ENCODE measurements at places on chromosomes 2 and 18.

GRCh38 chr2:79083597-79084251 lies 4.1 kb downstream of the REG1B start:
- no peak for DNase-seq

DNA sequence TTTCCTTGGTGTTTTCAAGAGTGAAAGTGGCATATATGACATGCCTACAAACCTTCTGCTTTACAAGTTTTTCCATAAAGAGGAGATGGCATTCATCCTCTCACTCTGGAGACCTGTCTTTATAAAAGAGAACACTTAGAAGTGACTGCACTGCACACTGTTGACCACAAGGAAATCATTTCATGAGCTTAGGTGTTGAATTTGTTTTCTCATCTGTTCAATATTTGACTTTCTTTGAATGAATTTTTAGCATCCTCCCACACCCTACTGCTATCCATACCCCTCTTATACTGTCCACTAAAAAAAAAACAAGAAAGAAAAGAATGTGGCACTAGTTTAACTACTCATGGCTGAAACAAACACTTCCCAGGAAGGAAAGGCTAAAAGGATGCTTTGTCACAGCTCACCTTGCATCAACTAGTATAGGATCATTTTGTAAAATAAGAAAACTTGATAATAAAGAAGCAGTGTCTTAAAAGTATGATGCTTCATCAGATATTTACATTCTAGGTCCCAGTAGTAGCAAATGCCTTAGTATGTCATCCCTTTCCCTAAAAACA lies 83.0 kb downstream of the ACVR1 start:
- no peak for DNase-seq

GRCh38 chr2:172416447-172417058 lies 10.8 kb upstream of the ITGA6 start:
- DNase-seq: no peak

- peak; percentile 50 for DNase-seq
These were observed 184.3 kb downstream of the SH3BP4 start for GRCh38 chr2:235135990-235136561.

DNA sequence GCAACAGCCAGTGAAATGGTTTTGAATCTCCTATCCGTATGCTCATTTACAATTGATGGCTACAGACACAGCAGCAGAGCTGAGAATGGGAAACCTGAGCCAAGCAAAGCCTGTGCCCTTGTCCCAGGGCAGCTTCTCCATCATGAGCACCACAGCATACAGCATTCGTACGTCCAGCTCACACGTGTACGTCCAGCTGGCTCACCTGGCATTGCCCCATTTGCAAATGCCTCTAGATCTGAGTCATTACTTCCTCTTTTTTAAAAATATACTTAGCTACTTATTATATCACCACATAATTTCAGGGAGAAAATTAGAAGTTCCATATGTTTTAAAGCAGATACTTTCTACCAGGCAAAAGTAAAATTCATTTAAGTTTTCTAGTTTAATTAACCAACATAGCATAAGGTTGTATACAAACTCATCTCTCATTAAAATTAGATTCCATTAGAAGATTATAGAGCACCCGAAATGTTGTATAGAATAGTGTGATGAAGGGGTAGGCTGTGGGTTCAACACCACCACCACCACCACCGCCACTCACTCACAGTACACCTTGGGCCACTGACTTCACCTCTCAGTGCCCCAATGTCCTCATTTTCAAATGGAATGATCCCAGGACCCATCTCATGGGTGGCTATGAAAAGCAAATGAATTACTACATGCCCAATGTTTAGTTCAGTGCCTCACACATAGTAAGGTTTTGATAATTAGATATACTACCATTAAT lies 31.4 kb upstream of the TMEM177 start:
- DNase-seq: no peak

DNA sequence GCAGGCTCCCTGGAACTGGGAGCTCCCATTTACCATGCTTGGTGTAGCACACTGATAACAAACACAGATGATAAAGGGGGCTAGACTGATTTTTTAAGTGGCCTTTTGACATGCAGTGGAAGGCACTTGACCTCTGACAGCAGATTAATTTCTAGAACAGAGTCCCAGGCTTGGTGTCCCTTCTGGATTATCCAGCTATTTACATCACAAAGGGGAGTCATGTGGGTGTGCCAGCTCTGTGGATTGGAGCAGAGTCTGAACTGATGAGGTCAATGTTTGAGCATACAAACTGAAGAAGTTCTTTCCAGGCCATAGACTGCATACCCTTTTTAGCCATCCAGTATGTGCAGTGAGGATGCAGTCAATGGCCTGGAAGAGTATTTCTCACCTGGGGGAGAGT lies 31.5 kb upstream of the SIX2 start:
- DNase-seq: no peak

- peak; percentile 31 for DNase-seq
These were observed 88.5 kb downstream of the SH3RF3 start for GRCh38 chr2:109217362-109218086.

GRCh38 chr2:79702905-79703304 lies 190.1 kb downstream of the CTNNA2 start:
- no peak for DNase-seq

DNA sequence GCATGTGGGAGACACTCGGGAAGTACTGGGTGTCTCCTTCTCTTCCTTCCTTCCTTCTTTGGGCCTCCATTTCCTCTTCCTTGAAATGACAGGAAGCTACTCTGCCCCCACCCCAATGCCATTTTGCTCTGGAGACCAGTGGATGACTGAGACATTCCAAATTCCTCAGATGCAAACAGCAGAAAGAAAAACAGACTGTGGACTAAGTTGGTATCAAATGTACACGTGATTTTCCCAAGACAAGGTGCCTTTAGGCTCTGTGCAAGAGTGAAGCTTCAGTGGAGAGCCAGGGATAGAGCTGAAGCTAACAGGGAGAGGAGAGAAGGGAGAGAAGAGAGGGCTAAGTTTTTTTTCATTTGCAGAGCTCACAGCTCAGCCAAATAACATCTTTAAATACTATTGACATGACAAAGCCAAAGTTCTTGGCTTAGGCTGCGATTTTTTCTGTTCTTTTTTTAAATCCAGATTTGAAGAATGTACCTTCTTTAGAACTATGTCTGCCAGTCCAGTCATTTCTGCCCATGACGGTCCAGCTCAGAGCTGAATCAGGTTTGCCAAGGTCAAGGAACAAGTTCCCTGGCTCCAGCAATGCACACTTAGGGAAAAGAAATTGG lies 84.5 kb upstream of the LCLAT1 start:
- DNase-seq: no peak

GRCh38 chr2:194494401-194494800 lies 1162.6 kb upstream of the SLC39A10 start:
- no peak for DNase-seq

DNA sequence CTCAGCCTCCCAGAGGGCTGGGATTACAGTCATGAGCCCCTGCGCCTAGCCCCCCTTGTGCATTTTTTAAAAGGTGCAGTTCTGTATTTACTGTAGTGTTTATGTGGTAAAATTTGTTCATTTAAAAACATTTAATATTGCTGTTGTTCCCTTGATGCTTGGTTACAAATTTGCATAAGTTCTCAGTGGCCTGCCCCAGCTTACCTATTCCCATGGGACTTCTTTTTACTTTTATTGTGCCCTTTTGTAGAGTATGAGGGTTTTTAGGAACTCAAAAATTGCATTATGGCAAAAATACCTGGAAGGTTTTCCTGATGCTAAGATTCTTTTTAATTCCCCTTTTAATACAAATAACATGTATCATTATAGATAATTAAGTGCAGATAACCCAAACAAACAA lies 63.0 kb downstream of the DGKD start:
- DNase-seq: no peak

DNA sequence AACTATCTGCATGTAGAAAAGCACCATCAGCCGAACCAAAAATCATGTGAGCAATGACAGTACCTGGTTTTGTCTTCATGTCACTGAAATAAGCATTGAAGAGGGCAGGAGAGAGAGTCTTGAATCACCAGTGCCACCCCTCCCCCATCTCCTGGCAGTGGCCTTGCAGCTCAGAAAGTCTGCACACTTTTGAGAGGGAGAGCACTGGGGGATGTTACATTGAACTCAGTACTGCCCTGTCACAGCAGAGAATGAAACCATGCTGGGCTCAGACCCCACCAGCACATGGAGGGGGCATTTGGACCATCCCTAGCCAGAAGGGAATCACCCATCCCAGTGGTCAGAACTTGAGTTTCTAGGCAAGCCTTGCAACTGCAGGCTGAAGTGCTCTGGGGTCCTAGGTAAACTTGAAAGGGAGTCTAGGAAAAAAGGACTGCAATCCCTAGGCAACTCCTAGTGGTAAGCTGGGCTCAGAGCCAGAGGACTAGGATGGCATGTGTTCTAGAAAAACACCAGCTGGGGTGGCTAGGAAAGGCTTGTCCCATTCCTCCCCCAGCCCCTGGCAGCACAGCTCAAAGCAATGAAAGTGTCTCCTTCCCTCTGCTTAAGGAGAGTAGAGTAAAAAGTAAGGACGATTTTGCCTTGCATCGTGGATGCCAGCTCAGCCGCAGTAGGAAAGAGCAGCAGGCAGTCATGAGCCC lies 259.9 kb upstream of the MYT1L start:
- no peak for DNase-seq

DNA sequence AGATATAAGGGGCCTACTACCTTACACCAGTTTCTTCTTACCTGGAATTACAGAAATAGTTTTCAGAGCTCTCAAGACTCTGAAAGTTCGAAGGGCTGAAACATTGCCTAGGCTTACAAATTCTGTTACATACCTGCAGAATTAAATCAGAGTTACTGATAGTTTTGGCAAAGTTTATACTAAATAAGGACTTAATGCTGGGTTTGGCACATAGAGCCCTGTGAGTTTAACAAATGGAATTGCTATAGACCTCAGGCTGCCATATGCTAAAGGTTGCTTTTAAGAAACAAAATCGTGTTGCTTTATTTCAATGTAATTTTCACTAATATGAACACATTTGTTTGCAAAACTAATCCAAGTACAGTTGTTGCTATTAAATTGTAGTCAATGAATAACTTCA lies 40.1 kb downstream of the SCN3A start:
- DNase-seq: no peak

GRCh38 chr2:10009271-10009810 lies 34.0 kb upstream of the KLF11 start:
- DNase-seq: no peak

- DNase-seq: no peak
These were observed 506.1 kb downstream of the PARD3B start for GRCh38 chr2:205051417-205051816.

GRCh38 chr2:165450156-165450555 lies 19.3 kb upstream of the CSRNP3 start:
- no peak for DNase-seq

- DNase-seq: peak; percentile 39
These were observed 1.6 kb upstream of the DNER start for GRCh38 chr2:229715895-229716507.

- DNase-seq: peak; percentile 24
These were observed 221.6 kb downstream of the NR4A2 start for GRCh38 chr2:156110890-156111289.

GRCh38 chr2:69119104-69119894 lies 106.3 kb downstream of the ANTXR1 start:
- no peak for DNase-seq

GRCh38 chr2:235129850-235130249 lies 178.0 kb downstream of the SH3BP4 start:
- DNase-seq: no peak

DNA sequence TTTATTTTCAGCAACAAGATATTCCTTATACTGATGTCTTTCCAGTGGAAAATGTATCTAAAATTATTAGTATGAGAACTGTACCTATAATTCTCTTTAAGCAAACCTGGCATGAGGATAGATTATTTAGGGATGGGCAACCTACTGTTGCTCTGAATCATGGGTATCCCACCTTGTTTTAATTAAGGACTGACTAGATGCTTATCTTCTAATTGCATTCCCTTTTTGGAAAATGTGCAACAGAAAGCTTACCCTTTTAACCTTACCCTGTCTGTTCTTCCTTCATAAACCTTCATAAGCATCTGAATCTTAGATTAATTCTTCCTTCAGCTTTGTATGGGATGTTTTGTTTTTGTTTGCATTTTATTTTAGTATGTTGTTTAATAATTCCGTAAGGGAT lies 110.3 kb downstream of the TAF4B start:
- no peak for DNase-seq

GRCh38 chr18:47929681-47930198 lies 719 bp downstream of the SMAD2 start:
- DNase-seq: no peak

DNA sequence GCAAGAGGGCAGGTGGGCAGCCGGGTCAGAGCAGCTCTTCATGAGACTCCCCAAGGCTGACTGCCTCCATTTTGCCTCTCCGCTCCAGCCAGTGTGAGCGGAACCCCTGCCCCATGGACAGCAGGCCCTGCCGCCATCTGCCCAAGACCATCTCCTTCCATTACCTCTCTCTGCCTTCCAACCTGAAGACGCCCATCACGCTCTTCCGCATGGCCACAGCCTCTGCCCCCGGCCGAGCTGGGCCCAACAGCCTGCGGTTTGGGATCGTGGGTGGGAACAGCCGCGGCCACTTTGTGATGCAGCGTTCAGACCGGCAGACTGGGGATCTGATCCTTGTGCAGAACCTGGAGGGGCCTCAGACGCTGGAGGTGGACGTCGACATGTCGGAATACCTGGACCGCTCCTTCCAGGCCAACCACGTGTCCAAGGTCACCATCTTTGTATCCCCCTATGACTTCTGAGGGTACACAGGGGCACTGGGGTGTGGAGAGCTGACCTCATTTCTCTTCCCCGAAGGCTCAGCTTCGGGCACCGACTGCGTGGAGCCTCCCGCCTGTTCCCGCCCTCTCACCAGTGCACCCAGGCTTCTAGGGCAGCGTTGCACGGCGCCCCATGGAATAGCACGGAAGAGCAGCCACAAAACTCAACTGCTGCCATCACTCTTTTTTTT lies 49.0 kb downstream of the FBLN7 start:
- DNase-seq: peak; percentile 22

GRCh38 chr2:227414846-227415245 lies 27.1 kb upstream of the SCYGR1 start:
- DNase-seq: no peak

- DNase-seq: no peak
These were observed 9.7 kb upstream of the ATP6V1B1 start for GRCh38 chr2:70926042-70926441.

- DNase-seq: no peak
These were observed 163.5 kb upstream of the POU3F3 start for GRCh38 chr2:104690255-104690984.

DNA sequence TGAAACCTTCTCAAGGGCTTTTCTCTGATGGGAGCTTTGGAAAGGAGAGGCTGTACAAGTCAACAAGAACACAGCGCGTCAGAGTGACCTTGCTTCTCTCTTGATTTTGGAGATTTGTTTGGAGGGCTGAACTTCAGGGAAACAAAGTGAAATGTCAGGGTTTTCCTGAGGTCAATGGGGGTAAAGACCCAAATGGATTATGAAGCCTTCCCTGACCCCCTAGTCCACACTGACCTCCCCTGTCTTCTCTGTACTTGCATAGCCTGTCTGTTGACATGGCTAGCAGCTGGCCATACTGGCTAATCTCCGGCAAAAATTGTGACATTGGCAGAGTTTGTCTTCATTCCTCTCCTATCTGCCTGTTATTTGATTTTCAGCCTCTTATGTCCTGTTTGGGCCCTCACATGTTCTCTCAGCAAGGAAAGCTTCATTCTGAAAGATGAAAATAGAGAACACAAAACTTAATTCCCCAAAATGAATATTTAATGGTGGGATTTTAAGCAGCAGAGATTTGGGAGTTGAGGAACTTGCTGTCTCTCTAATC lies 149.3 kb upstream of the HAAO start:
- no peak for DNase-seq
